ENCODE measurements at places on chromosomes 12 and 14.
A peak's percentile ranks its signal among the peaks of the same experiment; 100 is the strongest.

GRCh38 chr14:55099756-55100155, 29.3 kb upstream of the LGALS3 start:
- DNase-seq, result no peak

DNA sequence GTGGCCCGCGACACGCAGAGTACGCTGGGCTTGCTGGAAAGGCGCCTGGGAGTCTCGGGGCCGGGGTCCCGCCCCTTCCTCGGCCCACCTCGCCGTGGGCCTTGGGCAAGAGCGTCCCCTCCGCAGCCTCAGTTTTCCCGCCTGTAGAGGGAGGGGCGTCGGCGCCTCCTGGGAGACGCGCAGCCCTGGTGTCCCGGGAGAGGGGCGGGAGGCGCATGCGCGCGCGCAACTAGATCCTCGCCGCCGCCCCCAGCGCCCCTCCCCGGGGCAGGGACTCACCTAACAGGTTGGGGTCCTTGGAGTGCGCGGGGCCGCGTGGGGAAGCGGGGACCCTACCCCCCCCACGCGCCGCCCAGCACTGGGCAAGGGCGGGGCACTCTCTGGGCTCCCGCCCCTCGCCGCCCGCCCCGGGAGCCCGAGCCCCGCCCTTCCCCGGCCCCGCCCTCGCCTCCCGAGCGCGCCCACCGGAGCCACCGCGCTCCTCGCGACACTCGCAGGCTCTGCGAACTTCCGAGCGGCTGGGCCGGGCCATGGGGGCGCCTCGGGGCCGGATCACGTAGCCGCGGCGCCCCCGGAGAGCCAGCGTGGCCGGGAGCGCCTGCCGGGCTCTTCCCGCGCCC, at the start of gene KIF26A:
Gene KIF26A, plus strand, starts transcription at position 490 of the 620 bp plus-strand sequence. CDS start 136 bp downstream, outside the sequence.
- peak; percentile 88 for DNase-seq

- no peak for DNase-seq
These were observed 53.2 kb downstream of the AMN start for GRCh38 chr14:102975662-102976061.

DNA sequence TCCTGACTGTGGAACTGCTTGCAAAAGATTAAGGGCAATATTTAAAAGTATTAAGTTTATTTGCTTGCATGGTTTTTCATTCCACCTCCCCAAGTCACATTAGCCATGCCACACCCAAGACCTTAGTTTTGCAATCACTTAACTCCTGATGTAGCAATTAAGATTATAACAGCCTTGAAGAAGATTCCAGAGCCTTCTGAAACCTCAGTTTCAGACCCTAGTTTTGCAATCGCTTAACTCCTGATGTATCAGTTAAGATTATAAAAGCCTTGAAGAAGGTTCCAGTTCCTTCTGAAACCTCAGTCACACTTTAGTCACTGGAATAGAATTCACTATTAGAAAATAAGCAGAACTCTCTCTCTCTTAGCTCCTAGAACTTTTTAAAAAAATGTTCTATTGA, 42.7 kb upstream of the DCN start:
- DNase-seq, result no peak

GRCh38 chr14:68762953-68763764, 29.7 kb downstream of the ZFP36L1 start:
- no peak for DNase-seq

GRCh38 chr14:76100236-76100635, 51.5 kb upstream of the GPATCH2L start:
- no peak for DNase-seq

- no peak for DNase-seq
These were observed 79.4 kb upstream of the GZMB start for GRCh38 chr14:24713404-24713803.

GRCh38 chr14:91956616-91957015, 9.1 kb upstream of the FBLN5 start:
- DNase-seq, result no peak

- no peak for DNase-seq
These were observed 154.9 kb downstream of the ASCL4 start for GRCh38 chr12:107929436-107929835.

DNA sequence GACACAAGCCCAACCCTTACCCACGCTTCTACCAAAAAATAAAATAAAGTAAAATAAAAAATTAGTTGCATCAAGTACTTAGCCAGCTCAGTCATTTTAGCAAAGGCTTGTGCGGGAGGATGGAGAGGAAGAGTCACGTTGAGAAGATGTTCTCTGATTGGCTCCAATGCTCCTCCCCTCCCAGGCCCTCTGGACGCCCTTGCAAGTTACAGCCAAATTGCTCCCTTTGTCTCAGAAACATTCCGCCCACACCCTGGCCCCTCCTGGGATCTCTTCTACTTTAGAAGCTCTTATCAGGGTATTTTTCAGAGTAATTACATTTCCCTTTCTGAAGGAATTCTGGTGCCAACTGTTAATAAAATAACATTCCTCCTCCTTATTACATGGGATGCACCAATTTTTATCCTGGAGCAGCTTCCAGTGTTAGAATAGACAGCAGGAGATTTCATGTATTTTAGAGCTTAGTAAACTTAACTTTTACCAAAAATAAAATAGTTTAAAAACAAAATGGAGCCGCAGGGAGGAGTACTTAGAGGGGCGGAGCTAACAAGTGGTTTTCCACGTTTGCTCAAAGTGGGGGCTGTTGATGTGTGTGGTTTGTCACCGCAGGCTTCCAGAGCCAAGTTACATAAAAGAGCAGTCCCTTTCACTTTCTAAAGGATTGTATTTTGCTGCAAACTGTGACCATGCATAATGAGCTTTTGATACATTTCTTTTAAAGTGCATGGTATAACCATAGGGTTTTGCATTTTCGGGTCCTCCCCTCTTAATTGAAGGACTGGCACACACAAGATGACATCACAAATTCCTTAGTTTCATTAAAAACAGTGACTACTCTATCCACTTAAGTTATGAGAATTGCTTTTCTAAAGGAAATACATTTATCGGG, 71.7 kb upstream of the RAP1B start:
- peak; percentile 78 for DNase-seq

GRCh38 chr12:121284551-121285390, 11.7 kb downstream of the CAMKK2 start:
- DNase-seq, result no peak

- no peak for DNase-seq
These were observed 35.6 kb upstream of the ANKS1B start for GRCh38 chr12:100020370-100020769.

GRCh38 chr12:111685322-111685810, 390 bp downstream of the BRAP start:
- DNase-seq, result no peak

DNA sequence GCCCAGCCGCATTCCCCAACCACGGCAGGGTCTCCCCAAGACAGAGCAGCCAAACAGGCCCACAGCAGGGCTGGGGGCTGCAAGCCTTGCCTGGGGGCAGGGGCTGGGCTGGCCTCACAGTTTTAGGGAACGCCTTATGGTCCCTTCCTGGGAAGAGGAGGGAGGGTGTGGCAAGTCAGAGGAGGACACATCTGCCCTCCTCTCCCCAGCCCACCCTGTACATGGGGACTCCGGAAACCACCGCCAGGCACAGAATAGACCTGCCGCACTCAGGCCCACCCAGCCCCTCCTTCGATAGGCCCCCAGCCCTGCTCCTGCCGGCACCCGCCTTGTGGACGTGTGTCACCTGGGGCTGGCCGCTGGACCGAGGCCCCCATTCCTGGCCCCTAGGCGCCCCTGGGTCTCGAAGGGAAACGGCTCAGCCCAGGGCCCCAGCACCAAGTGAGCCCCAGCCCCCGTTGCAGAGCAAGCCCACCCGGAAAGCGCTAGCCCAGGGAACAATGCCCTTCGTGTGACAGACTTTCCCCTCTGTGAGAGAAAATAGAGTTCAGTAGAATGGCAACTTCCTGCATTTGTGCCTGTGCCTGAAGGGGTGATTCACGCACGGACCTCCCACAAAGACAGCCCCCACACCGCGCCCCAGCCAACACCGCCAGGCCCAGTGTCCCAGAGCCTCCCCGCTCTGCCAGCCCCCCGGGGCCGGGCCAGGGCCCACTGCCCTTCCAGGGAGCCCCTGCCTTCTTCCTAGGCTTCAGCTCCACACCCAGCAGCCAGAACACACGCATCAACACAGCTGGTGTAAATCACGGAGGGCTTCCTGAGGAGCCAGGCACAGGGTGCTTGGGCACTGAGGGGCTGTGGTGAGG, 12.0 kb upstream of the NUDT14 start:
- DNase-seq, result no peak

- DNase-seq, result no peak
These were observed 42.2 kb upstream of the PTGR2 start for GRCh38 chr14:73809391-73809790.

DNA sequence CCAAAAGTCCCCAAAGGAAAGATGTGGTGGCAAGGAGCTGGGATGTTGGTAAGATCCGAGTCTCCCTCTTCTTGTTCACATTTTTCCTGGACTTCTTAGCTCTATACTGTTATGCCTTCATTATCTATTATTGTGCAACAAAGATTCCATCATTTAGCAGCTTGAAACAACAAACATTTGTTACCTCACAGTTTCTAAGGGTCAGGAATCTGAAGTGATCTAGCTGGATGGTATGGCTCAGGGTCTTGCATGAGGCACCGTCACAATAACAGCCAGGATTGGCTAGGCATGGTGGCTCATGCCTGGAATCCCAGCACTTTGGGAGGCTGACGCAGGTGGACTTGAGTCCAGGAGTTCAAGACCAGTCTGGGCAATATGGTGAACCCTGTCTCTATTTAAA, 51.1 kb upstream of the KRAS start:
- DNase-seq, result no peak

GRCh38 chr12:127429551-127430285, 837.3 kb upstream of the TMEM132C start:
- DNase-seq, result no peak

DNA sequence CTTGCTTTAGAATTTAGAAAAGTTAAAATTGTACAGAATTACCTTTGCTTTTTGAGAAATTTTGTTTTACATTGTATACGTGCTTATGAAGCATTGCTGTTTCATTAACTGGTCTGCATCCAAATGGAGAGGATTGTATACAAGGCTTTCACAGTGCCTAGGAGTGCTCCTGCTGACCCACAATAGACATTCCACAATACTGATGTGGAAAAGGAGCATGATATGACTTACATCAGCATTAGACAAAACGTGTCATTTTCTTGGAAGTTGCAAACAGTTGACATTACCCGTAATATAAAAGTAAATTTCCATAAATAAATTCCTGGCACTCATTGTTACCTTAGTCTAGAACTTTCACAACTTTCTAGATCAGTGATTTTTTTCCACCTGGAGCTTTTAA, 1.9 kb downstream of the PRKD1 start:
- DNase-seq, result no peak
